ENCODE measurements at places on chromosomes 12 and 14.

GRCh38 chr14:85587151-85587711, 57.3 kb downstream of the FLRT2 start:
- no peak for DNase-seq

DNA sequence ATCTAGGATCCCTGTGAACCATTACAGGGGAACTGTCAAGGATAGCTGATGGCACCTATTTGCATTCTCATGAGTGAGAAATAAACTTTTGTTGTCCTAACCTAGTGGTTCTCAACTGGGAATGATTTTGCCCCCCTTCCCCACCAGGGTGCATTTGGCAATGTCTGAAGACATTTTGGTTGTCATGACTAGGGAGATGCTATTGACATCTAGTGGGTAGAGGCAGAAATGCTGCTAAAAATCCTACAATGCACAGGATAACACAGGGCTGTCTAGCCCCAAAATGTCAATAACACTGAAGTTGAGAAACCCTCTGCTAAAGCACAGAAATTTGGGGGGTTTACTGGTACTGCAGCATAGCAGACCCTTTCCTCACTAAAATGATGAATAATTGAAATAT, 140.9 kb upstream of the SRRM4 start:
- DNase-seq = no peak

DNA sequence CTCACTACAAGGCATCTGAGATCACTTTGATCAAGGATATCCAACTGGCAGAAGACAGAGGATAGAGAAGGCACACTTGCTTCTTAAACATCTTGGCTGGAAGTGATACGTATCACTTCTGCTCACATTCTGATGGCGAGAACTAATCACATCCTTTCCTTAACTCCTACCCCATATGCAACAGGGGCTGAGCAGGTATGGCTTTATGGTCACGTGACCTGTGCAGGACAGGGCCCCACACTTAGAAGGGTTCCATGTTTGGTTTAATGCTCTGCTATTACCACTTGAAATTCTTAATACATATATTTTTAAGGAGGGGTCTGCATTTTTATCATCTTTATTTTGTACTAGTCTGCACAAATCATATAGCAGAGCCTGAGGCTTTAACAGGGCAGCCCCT, 177.3 kb downstream of the SLC15A5 start:
- no peak for DNase-seq

DNA sequence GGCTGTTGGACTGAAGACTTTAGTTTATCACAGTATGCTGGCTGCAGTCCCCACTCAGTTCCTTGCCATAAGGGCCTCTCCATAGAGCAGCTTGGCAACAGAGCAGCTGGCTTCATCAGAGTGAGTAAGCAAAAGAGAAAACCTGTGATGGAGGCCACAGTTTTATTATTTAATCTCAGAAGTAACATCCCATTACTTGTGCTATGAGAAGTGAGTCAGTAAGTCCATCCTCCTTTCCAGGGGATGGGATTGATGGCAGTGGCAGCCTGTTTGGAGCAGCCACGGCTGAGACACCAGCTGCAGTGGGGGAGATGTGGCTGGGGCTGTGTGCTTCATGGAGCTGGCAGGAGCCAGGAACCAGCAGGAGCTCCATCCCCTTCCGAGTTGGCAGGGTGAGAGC, 138.5 kb upstream of the SRRM4 start:
- no peak for DNase-seq

DNA sequence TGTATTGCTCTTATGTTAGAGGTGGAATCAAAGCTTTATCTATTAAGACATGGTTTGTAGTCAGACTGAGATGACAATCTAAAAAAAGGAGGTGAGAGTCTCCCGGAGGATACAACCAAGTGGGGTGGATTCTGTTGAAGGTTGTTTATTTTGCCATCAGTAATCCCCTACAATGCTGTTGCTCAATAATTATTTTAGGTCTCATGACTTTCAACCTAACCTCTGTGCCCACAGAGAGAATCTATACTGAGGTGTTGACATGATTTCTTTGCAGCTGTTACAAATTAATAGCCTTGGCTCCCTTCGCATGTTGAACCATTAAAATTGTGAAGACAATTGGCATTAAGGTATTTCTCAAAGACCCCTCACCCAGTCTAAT, 28.7 kb upstream of the FOS start:
- no peak for DNase-seq
